ENCODE measurements at places on chromosomes 2 and 18.
A peak's percentile ranks its signal among the peaks of the same experiment; 100 is the strongest.

- DNase-seq, result no peak
Measured at GRCh38 chr2:19574778-19575260, 216.4 kb upstream of the OSR1 start.

DNA sequence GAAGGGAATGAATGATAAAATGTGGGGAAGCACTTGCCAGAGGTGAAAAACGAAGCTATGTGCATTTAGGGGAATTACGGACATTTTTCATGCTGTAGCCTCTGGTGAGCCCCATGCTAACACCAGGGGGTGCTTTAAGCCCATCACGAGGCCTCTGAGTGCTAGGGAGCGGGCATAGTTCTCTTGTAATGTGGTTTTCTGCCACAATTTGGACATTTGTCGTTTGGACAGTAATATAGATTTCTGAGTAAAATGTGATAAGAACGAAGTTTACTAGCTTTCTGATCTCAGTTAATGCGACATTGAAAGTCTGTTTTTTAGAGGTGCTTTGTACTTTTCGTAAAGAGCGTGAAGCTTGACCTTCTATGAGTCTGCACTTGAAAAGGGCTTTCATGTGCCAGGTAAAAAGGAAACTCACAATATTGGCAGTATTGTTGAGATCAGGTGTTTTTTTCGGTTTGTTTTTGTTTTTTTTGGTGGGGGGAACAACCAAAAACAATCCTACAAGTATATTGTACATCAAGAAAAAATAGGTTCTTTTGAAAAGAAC, 50.6 kb downstream of the TRAF3IP1 start:
- peak; percentile 64 for DNase-seq

- peak; percentile 14 for DNase-seq
Measured at GRCh38 chr2:60554646-60555065, 1.2 kb upstream of the BCL11A start.

GRCh38 chr2:49959961-49960553, 805.7 kb upstream of the FSHR start:
- no peak for DNase-seq

GRCh38 chr2:126893606-126894005, 5.1 kb upstream of the TEX51 start:
- DNase-seq, result no peak

GRCh38 chr2:227383686-227384085, 4.1 kb downstream of the SCYGR1 start:
- no peak for DNase-seq

GRCh38 chr2:155389224-155389623, 690.7 kb downstream of the KCNJ3 start:
- DNase-seq, result no peak

DNA sequence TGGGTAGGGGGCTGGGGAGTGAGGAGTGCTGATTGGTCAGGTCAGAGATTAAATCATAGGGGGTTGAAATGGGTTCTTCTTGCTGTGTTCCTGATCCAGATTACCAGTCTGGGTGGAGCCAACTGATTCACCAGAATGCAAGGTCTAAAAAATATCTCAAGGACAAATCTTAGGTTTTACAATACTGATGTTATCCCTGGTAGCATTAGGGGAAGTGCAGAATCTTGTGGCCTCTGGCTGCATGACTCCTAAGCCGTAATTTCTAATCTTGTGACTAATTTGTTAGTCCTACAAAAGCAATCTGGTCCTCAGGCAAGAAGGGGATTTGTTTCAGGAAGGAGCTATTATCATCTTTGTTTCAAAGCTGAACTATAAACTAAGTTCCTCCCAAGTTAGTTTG, 289.2 kb upstream of the KYNU start:
- no peak for DNase-seq

DNA sequence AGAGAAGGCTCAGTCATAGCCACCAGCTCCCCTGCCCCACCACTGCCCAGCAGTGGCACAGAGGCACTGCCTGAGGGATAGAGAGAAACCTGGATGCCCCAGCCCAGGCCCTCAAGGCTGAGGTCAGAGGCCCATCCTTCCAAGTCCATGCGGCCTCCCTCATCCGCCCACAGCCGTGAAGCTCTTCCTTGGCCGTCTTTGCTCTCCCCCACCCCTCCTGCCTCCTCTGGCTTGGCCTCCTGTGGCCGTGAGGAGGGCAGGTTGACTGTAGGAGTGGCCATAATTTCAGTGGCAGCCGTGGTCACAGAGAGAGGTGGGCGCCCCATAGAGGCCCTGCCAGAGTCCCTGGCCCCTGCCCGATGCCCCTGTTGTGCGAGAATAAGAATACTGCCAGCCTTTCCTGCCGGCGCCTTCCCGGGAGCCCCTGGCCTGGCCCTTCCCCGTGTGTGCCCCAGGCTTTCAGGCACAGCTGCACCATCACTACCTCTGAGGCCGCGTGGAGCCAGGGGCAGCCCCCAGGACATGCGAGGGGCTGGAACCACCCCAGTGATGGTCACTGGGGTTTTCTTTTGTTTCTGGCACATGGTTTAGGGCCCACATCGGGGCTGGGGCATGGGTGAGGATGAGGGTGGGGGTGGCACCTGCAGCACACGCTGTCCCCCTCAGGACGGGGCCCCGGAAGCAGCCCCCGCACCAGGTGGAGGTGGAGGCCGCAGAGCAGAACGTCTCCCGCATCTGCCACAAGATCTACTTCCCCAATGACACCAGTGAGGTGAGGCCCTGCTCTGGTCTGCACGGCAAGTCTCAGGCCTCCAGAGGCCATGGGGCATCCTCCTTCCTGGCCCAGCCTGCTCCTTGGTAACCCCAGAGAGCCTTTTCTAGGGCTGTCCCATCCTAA, 13.1 kb upstream of the GPR17 start:
- no peak for DNase-seq

DNA sequence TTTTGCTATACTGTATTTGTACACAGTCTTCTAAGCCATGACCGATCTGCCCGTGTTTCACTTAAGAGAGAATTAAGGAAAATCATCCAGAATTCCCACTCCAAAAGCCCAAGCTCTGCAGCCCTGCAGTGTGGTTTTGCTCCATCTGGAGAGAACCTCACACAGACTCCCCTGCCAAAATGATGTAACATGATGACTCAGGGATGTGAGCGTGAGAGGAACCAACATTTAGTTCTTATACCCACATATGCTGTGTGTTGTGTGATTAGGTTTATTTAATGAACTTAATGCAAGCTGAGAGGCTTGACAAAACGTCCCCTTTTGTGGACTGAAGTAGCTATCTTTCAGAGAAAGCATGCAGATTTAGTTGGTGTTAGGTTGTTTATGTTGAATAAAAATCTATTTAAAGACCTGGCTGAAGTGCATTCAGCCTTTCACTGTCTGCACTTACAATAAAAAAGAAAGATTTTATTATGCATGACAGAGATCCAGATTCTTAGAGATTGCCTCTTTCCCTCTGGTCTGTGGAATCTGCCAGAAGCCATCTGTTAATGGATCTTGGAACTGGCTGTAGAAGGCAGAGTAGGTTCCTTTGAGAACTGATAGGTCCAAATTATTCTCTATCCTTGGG, 6.3 kb downstream of the RAB12 start:
- no peak for DNase-seq

GRCh38 chr2:223538920-223539440, 63.2 kb downstream of the SCG2 start:
- DNase-seq, result no peak

DNA sequence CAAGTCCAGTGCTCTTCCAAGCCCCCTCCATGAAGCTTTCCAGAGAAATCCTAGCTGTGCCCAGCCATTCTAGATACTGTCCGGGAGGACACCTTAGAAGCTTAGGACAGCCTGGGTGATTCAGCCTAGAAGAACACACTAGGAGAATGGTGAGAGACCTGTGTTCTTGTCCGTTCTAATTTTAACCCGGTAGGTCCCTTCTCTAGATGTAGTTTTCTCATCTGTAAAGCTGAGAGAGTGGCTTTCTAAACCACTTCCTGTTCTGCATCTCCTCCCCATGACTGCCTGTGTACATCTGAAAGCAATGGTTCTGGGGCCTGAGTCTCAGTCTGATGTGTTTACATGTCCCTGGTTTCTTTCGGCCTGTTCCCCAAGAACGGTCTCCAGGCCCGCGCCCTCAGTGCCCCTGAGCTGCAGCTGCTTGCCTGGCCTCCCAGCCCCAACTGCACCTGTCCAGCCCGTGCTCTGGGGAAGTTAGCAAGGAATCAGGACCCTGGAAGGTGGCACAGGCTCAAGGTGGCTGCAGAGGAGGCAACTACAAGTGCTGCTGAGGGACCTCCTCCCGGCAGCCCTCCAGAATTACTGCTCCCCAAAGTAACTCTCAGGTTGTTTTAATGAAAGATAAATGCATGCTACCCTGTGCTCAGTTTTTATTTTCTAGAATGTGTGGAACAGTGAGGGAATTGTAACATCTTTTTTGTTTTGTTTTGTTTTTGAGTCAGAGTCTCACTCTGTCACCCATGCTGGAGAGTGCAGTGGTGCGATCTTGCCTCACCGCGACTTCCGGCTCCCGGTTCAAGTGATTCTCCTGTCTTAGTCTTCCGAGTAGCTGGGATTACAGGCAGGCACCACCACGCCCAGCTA, 105.9 kb downstream of the LBH start:
- no peak for DNase-seq

- peak; percentile 56 for DNase-seq
Measured at GRCh38 chr2:239465017-239466001, 64.5 kb upstream of the HDAC4 start.

- DNase-seq, result no peak
Measured at GRCh38 chr2:55152475-55153412, 79.3 kb downstream of the CLHC1 start.

- DNase-seq, result no peak
Measured at GRCh38 chr2:27082773-27083409, 3.7 kb upstream of the KHK start.

- no peak for DNase-seq
Measured at GRCh38 chr2:234372506-234372905, 124.4 kb downstream of the ARL4C start.

- DNase-seq, result no peak
Measured at GRCh38 chr18:9196568-9196967, 60.0 kb downstream of the ANKRD12 start.

GRCh38 chr2:127818241-127818640, 7.3 kb upstream of the WDR33 start:
- DNase-seq, result no peak

GRCh38 chr18:63138436-63139340, 180.9 kb downstream of the BCL2 start:
- peak; percentile 79 for DNase-seq

DNA sequence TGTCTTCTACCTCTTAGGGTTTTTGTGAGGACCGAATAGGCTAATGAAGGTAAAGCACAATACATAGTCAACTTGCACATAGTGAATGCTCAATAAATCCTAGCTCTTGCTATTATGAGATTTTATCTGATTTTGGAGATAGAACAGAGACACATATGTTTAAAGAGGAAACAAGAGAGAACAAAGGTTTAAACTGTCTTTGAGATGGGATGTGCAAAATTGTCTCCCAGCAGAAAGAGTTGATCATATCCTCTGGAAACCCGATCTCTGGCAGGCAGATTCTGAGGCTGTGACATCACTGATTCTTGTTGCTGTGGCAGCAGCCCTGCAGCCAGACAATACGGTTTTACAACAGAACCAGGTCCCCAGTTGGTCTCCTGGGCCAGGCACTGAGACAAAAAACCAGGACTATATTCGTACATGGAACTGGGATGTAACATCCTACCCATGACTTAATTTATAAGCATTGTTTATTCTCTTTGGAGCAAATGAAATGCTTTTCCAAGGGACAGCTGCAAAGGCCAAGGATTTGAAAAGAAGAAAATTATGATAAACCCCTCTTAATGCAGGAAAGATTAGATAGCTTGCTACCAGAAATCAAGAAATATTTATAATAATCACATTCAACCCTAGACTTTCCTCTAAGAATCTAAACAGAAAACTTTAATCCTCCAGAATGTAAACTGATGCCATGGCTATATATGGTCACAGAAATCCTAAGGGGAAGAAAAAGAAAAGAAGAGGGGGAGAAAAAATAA, 80.2 kb downstream of the SLC8A1 start:
- peak; percentile 29 for DNase-seq

- peak; percentile 57 for DNase-seq
Measured at GRCh38 chr18:22913861-22914260, 19.3 kb upstream of the RBBP8 start.

DNA sequence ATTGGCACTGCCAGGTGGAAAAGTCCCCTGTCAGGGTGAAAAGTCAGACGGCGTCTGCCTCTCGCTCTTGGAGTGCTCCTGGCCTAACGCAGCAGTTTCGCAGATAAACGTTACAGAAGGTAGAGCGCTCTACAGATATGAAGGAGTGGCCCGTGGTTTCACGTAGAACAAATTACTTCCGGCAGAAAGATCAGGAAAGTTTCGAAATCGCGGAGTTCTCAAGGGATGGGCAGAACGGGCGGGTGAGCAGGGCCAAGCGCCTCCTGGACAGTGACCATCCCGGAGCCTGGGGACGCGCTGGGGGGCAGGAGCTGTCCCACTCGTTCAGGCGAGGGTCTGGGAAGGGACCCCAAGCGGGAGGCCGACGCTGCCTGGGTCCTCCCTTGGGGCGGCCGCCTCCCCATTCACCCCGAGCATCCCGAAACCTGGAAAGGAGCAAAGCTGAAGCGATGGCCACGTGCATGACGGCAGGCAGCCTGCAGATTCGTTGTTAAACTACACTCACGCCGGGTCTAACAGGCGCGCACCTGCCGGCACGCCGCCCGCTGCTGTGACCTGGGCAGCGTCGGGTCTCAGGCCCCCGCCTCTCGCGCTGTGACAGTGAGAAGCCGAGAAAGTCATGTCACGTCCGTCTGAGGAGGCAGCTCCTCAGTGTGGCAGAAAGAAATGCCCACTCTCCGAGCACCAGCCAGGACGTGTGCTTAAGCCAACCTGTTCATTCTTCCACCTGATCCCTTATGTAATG, 122.9 kb upstream of the SALL3 start:
- no peak for DNase-seq

DNA sequence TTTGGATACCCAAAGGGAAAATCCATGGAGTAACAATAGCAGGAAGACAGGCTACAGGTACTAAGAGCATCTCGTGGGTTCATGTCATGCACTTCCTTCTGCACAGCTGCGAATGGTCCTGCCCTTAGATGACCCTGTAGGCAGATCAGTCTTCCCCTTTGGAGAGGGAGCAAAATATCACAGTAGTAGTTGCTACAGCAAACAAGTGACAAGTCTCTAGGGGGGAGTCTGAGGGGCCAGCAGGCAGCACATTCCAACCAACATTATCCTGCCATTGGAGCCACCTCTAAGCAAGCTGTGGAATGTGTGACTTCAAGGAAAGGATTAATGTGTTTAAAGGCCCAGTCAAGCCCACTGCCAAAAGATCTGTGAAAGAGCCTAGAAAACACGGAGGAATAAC, 273.2 kb upstream of the PARD3B start:
- DNase-seq, result no peak

- no peak for DNase-seq
Measured at GRCh38 chr2:4415171-4415570, 711.8 kb downstream of the DCDC2C start.

DNA sequence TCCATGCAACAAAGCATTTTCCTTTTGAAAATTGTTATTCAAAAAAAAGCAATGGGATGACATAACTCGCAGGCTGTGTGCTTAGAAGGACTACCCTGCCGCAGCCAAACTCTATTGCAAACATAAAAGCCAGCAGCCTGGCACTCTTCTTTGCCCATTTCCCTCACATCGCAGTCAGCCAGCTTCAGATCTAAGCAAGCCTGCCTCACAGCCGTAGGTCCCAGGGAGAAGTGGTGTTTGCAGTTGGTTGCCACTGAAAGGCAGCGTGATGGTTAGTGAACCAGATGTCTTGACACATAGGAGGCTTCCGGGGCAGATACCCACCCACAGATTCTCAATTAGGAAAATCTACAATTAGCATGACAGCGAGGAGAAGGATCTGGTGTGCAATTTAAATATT, 655.2 kb downstream of the RNF144A start:
- no peak for DNase-seq
